NCI-H774 (cell line): ENCODE measurements at places on chromosomes 6 and 20.

- DNase-seq: peak; percentile 76
Measured at GRCh38 chr6:157823001-157823527, at the start of gene SNX9. TSS of gene SNX9 (plus strand) at chr6:157823246. CDS start at chr6:157823435, 189 bp downstream.

DNA sequence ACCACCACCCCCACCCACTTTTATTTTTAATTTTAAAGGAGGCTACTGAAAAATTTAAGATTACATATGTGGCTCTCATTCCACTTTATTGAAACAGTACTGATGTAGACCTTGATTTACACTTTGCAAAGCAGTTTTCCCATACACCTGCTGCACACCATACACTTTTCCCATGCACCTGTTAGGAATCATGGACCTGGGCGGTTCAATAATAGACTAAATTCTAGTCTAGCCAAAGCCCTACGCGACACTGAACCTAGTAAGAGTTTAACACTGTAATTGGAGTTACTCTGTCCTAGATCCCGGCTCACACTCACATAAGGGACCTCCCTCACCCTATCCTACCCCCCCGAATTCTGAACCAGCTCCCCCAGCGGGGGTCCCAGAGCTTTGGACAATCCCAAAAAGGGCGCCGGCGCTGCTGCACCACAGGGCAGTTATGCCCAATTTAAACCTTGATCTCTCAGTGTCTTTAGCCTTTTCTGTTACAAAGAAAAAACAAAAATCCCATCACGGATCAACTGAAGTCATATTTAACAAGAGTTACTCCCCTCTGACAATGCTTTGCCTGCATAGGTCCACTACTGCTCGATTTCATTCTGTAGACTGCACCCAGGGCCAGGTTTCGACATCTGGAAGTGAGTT is 2.4 kb upstream of the GCLC start:
- no peak for DNase-seq

- DNase-seq: no peak
Measured at GRCh38 chr6:72746276-72746675, 124.4 kb downstream of the KCNQ5 start.

DNA sequence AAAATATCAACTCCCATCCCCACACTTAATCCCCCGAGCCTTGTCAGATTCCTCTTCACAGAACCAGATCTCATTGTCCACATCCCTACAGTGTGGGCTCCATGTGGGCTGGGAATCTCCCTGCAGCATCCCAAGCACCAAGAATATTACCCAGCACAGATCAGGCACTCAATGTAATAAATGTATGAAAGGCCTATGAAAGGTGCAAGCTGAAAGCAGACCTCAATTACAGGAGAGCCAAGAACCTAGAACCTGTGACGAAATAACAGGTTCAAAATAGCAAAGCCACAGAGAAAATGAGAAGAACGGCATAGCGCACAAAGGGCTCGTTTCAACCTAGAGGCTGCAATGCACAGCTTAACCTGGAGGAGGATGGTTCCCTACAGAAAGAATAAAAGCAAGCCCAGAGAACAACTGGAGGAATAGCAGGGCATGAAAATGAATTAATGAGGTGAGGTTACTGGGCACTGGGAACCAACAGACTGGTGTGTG is 3.1 kb downstream of the SLC23A2 start:
- DNase-seq: no peak

DNA sequence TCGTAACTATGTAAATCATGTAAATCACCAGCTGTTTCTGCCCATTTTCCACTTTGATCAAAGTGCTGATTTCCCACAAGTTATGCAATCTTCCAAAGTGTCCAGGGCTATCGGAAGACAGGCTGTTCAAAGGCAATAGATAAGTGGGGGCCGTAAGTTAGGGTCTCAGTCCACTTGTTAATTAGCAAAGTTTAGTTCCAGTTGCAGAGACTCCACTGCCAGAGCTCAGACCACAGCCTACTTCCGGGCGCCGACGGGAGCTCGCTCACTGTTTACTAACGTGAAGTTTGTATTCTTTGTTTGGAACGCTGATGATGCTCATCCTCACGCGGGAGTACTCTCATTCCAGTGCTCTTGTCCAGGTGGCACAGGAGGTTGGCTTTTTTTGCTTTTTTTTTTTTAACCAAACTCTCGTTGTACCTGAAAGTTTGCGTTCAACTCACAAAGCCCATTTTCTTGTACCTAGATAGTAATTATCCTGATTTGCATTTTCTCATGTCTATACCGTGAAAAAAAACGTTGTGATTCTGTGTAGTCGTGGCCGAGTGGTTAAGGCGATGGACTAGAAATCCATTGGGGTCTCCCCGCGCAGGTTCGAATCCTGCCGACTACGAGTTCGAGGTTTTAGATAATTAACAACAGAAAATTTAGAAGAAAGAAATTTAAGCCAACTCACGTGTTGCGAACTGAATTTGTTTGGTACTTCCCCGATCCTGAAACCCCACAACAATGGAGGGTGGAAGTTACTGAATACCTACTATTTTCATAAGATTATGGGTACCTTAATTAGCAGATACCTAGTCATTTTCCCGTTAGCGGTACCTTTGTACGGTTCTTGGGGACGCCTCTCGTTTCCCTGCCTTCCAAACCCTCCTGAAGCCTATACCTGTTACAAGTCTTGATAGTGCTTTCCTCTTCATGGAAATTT is 29.9 kb upstream of the ZNF184 start:
- peak; percentile 68 for DNase-seq

- DNase-seq: peak; percentile 89
Measured at GRCh38 chr6:43627008-43627825, 1.8 kb downstream of the GTPBP2 start.

GRCh38 chr6:167151648-167152047 is 6.1 kb downstream of the GPR31 start:
- no peak for DNase-seq

- DNase-seq: no peak
Measured at GRCh38 chr6:113636357-113636824, 220.8 kb upstream of the MARCKS start.

DNA sequence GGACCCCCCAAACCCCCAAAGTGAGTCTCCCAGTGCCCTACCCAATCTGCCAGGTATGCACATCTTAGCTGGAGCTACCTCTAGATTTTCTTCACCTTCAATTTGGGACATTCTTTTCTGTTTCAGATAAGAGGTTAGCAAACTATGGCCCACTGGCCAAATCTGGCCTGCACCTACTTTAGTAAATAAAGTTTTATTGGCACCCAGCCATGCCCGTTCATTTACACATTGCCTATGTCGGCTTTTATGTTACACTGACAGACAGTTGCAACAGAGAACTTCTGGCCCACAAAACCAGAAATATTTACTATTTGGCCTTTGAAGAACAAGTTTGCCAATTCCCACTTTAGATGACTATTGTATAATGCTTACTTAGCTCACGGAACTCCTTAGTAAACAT is 55.9 kb upstream of the STX16 start:
- DNase-seq: no peak

- DNase-seq: no peak
Measured at GRCh38 chr20:51385646-51386530, 156.6 kb downstream of the NFATC2 start.

DNA sequence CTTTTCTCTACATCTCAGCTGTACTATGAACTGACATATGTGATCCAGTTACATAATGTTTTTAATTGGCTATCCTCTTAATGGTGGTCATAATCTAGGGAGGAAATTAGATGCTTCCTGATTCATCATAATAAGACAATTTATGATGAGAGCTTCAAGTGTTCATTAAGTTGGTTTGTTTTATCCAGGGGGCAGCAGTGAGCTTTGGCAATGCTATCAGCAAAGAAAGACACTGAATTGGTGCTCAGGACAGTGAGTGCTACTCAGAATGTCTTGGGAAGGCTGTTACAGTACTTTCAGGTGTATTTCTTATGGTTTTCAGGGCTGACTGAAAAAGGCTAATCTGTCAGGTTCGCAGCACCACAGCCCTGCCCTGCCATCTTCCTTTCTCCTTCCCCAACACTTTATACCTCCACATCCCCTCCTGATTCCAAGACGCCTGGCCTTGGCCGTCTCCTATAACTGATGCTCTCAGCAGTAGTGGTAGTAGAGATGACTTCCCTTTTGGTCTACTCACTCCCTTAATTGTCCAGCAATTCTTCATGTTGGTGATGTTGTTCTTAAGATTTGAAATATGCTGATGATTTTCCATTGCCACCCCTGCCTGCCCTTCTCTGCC is 67.0 kb upstream of the TNFAIP3 start:
- peak; percentile 5 for DNase-seq

- no peak for DNase-seq
Measured at GRCh38 chr6:105567140-105567539, 164.3 kb upstream of the PREP start.

GRCh38 chr6:36984581-36985416 is 1.2 kb downstream of the MTCH1 start:
- no peak for DNase-seq

DNA sequence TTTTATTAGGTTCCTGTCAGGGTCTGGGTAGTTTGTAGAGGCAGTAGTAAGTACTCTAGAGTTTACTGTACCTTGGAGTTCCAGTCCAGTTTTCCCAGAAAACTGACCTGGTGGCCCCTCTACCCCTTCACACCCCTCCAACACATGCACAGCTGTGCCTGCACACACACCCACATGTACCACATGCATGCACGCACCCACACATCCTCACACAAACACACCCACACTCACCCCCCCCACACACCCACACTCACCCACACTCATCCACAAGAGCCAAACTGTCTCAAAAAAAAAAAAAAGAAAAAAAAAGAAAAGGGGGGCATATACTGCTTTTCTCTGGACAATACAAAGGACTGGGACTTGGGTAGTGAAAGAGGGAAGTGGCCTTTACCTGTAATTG is 570.5 kb downstream of the QKI start:
- DNase-seq: no peak

DNA sequence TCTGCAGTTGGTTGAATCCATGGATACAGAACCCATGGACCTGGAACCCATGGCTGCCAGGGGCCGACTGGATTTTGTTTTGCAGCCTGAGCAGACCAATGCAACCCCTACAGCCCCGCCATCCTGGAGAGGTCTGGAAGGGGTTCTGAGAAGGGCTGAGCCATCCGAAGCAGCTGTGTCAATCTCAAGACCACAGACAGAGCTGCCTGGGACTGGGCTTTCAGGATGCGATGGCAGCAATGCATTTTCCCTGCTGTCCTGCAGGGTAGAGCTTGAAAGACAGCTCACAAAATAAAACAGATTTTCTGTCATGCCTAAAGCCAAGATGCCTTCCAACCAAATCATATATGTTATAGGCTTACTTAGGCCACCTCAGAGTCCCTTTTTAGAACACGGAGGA is 125.8 kb upstream of the NXT1 start:
- DNase-seq: no peak

- DNase-seq: no peak
Measured at GRCh38 chr6:102381203-102381602, 987.7 kb downstream of the GRIK2 start.

DNA sequence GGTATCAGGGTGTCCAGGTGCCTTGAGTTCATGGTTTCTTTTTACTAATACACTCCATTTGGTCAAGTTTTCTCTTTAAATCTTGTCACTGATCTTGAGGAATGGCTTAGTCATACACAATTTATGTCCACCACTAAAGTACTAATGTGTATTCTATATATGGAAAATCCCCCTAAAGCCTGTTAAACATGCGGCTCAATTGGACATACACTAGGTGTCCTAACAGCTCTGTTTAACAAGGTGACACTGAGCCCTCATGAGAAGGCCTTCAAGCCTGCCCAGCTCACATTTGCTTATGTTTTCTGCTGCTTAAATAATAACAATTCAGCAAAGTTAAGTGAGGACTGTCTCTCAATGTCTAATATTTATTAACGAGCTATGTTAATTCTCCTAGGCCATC is 31.5 kb downstream of the PDE7B start:
- DNase-seq: no peak

GRCh38 chr6:31727717-31728671 is 1.1 kb downstream of the DDAH2 start:
- no peak for DNase-seq

DNA sequence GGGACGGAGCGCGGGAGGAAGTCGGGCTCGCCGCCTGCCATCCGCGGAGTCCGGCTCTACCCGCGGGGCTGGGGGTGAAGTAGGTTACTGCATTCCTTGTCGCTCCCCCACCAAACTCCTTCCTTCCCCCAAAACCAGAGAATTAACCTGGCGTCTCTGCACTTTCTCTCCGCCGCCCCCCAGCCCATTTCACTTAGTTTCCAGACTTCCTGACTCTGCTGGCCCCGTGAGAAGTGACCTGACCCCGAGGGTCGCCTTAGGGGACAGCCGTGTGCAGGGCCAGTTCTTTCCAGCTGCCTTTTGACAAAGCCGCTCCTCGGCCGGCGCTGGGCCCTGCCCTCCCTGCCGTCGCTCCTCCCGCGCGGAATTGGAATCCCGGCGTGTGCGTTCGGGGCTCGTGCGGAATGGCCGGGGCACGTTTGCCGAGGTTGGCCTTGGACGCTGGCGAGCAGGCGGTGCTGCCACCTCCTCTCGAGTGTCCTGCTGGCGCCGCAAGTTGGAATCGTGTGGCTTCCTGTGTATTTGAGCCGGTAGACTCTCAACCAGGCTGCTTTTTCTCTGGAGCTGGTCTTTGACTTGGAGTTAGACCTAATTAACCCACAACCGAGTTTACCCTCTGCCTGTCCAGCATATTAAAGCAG is 650 bp downstream of the DCBLD1 start:
- DNase-seq: peak; percentile 68

DNA sequence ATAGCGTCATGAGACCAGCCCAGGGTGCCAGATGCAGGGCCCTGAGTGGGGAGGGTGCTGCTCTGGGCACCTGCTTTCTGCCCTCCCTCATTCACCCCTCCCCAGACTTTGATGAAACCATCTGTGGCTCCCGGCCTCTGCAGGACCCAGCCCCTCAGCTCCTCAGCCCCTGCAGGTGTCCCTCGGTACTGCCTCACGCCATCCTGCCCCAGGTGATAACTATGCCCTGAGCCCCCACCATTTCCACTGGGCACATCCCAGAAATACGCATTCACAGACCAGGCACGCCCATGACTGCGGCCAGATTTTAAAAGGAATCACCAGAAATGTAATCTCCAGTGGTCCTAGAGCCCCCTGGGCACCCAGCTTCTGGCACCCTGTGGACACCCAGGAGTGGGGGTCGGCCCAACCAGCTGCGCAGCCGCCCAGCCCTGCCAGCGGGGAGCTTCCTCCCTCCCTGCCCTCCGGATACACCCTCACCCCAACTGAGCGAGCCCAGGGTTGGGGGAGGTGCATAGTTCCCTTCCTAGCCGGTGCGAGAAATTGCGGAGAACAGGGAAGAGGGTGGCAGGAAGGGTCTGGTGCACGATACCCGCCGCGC is 615 bp upstream of the NTSR1 start:
- DNase-seq: no peak
